ENCODE measurements at places on chromosomes 11 and 22.

DNA sequence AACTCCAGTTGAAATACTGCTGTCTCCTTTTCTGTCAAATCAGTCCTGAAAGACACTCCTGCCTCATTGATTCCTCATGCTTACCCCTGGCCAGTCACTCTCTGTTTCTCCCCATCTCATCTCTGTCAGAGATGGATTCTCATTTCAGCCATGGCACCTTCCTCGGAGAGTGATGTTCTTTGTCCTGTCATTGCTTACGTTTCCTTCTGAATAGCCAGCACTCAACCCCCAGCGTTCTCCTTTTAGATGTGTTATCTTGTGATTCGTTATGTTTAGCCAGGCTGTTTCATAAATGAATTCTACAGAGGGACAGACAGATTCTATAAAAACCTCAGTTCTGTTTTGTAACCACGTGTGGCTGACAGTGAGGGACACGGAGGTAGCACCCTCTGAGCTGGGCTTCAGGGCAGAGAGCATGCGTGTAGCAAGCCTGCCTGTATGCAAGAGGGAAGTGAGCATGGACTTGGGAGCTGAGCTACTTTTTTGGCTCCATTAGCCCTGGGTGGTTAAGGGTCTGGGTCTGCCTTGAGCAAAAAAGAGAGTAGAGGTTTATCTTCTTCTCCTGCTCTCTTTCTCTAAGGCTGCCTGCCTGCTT is 354.6 kb downstream of the DDX10 start:
- DNase-seq = no peak

DNA sequence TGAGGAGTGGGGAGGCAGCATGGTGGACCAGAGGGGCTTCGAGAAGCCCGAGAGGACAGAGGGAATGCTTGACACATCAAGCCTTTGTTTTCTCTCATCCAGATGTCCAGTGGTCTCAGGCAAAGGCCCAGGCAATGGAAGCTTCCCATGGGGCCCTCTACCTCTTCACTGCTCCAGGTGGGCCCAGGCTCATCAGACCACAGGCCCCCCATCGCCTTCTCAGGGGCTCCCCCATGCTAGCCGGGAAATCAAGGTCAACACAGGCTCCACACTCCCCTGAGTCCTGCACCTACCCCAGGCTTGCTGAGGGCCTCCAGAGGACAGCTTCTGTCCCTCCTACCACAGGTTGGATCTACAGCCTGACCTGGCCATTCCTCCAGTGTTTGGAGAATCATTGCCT is 157.5 kb downstream of the CHST1 start:
- no peak for DNase-seq

DNA sequence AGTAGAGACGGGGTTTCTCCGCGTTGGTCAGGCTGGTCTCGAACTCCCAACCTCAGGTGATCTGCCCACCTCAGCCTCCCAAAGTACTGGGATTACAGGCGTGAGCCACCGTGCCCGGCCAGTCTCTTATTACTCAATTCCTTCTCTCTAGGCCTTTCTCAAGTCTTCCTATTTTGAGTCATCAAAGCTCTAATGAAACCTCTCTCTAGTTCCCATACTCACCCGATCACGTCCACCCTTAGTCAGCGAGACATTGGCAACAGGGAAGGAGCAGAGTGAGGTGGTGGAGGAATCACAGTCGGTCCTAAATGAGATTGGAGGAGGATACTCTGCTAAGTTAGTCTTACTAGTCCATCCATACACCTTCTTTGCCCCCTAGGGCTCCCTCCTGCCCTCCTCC is 5.0 kb downstream of the BSCL2 start:
- peak; percentile 61 for DNase-seq

GRCh38 chr22:26811647-26811992 is 154.2 kb downstream of the MIAT start:
- DNase-seq = no peak

GRCh38 chr11:65003282-65003681 is 6.5 kb upstream of the BATF2 start:
- no peak for DNase-seq

DNA sequence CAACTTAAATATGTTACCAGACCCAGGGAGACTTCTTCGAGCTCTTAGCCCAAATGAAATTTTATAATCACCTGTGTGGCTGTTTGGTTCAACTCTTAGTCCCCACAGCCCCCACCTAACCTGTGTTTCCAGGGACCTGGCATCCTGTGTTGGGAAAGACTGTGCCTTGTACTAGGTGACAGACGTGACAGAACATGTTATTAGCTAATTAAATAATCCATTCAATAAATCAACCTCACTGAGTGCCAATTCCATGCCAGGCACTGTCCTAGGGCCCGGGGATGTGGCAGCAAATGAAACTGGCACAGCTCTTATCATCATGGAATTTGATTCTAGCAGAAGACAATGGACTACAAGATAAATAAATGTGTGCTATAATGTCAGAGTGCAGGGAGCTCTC is 431.9 kb downstream of the MIAT start:
- no peak for DNase-seq

GRCh38 chr11:15194671-15195415 is 80.1 kb downstream of the INSC start:
- no peak for DNase-seq

GRCh38 chr11:23668324-23668723 is 808.0 kb upstream of the CCDC179 start:
- no peak for DNase-seq

DNA sequence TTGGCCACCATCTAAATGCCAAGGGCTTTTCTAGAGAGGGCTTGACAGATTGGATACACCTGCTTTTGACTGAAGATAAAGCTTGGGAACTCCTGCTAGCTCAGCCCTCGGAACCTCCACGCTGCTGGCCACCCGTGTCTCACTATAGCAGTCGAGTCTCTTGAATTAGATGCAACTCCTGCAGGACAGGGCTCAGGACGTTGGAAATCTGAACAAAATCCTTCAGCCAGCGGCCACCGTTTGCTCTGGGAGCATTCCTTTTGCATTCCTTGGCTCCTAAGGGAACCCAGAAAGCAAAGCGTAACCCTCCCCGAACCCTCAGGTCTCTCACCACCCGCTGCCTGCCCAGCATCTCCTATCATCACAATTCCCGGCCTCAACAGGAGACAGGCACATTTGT is 77.8 kb downstream of the GRIK4 start:
- no peak for DNase-seq

- peak; percentile 61 for DNase-seq
Observed at GRCh38 chr11:59822989-59823566, 12.5 kb upstream of the MRPL16 start.

DNA sequence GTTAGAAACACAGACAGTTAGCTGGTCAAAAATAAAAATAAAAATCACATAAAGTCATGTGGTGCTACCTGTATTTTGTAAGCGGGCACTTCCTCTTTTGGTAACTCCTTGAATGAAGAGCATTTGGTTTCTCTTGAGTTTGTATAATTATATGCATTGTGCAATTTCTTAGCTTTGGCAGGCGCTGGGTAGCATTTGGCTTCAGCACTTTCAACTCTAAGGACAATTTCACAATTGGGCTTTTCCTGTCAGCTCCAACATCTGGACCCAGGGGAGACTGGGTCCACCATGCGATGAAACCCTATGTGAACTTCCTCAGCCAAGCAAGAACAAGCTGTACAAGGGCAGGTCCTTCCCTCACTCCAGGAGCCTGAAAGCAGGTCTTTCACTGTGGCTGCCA is 169.1 kb downstream of the RRAS2 start:
- DNase-seq = no peak
